T-helper 1 cell (primary cell): ENCODE measurements at places on chromosomes 3 and 15.

GRCh38 chr15:59237119-59237855 is 30.6 kb downstream of the LDHAL6B start:
- no peak for DNase-seq

- DNase-seq: no peak
Observed at GRCh38 chr3:50617911-50618481, 1.0 kb downstream of the MAPKAPK3 start.

DNA sequence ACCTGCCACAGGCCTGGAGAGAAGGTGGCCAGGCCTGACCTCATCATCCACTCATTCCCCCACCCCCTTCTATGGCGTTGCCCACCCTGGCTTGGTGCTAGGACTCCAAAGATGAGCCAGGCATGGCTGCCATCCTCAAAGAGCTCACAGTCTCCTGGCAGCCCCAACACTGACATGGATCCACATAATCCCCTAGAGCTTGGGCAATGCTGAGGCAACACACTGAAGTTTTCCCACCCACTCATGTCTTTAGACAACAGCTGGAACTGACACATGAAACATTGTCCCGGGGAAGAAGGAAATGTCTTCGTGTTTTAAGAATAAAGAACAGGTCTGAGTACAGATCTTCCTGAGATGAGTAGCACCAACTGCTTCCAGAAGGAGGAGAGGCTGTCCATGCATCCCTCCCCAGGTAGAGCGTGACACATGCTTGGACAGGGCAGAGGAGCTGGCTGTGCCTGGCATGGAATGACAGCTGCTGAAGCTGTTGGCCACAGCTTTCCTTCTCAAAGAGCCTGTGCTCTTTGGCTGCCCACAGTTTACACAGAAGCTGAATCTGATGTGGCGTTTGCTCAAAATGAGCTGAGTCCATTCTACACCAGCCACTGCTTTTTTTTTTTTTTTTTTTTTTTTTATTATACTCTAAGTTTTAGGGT is 70.1 kb downstream of the HOMER2 start:
- no peak for DNase-seq

- DNase-seq: no peak
Observed at GRCh38 chr15:100438570-100438969, 90.2 kb downstream of the CERS3 start.

DNA sequence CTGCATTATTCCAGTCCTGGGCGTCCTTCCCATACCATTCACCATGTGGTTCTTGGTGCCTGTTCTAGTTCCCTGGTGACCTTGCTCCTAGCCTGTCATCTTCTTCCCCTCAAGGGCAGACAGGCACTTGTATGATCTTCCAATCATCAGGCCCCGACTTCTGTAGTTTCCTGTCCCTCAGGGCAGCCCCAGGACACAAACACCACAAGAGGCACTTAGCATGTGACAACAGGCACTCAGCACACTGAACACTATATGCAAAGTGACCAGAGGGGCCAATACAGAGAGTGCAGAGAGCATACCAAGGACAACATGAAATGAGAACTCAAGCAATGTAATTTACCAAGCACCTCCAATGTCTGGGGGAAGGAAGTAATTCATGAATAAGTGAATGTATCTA is 17.9 kb downstream of the TMEM40 start:
- no peak for DNase-seq

GRCh38 chr3:54900838-54901591 is 26.8 kb downstream of the LRTM1 start:
- DNase-seq: no peak

DNA sequence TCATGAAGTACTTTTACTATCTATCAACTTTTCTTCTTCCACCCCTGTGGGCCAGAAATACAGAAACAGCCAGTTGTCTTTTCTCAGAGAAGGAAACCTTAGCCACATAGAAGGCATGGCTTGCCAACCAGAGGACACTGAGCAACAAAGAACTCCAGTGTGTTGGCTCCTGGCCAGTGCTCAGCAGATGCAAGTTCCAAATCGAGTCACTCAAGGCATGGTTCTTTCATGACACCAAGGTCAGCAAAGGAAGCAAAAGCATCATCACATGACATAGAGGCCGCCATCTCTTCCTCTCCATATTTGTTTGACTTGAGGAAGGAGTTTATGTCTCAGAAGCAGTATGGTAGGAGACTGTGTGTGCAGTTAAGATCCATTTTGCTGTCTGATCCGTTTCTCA is 92.2 kb downstream of the MYLK start:
- DNase-seq: no peak
